ENCODE measurements at places on chromosomes 3 and 15.

DNA sequence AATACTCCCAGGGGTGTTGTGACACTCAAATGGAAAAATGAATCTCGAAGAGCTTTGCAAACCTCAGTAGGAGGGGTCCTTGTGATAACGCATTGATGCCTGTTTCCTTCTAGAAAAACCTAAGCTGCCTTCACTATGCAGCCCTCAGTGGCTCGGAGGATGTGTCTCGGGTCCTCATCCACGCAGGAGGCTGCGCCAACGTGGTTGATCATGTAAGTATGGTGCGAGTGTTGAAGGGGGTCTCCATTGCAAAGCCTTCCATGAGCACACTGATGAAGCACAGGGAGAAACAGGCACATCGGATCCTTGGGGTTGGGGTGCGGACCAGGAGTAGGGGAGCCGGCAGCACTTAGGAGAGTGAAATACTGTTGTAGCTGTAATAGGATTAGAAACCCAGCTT lies 22.3 kb downstream of the ANKDD1A start:
- DNase-seq, result no peak

DNA sequence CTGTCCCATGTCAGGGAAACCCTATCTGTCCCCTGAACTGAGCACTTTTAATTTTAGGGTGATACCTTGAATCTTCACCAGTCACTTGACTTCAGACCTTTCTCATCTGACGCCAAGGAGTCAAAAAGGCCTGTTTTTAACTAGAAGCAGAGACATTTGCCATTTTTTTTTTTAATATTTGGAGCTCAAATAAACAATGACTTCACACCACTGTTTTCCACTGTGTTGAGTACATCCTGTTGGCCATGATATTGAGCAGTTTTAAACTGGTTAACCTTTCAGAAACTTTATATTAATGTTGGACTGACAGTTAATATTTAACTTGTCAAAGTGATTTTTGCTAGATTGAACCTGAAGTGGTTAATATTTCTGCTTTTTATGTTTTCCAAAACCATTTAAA lies 28.2 kb downstream of the DAG1 start:
- DNase-seq, result no peak

DNA sequence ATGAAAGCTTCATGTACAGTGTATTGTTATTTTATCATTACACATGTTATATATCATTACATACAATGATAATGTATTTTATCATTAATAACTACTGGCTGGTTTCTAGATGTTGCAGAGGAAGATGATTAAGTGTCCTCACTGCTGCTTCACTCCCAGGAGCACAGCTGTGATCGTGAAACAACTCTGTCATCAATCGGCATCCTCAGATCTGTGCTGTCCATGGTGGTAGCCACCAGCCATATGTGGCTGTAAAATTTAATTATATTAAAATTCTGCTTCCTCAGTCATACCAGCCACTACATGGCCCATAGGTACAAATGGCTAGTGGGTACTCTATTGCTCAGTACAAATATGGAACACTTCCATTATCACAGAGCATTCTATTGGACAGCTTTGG lies 379.4 kb upstream of the CFAP20DC start:
- no peak for DNase-seq

- no peak for DNase-seq
These were observed 255.7 kb upstream of the TBL1XR1 start for GRCh38 chr3:177452831-177453450.

GRCh38 chr3:167835359-167835758 lies 99.8 kb downstream of the SERPINI1 start:
- no peak for DNase-seq

GRCh38 chr3:113637756-113638155 lies 58.7 kb downstream of the USF3 start:
- no peak for DNase-seq

- DNase-seq, result no peak
These were observed 507.2 kb upstream of the AGTR1 start for GRCh38 chr3:148190441-148190990.

DNA sequence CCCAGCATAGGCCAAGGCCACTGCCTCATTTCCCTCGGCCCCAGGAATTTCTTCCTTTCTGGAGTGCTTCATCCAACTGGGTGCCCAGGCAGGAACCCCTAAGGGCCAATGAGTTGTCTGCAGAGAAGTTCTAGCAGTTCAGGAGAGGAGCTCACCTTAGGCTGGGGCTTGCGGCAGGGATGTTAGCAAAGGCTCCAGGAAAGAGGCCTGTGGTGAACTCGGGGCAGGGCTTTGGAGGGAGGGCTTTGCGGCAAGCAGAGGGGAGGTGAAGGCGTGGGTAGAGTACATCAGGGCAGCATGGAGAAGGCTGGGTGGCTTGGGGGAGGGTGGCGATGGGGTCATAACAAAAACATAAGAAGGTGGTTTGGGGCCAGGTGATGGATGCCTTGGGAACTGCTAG lies 1.1 kb downstream of the GHRL start:
- DNase-seq, result no peak

DNA sequence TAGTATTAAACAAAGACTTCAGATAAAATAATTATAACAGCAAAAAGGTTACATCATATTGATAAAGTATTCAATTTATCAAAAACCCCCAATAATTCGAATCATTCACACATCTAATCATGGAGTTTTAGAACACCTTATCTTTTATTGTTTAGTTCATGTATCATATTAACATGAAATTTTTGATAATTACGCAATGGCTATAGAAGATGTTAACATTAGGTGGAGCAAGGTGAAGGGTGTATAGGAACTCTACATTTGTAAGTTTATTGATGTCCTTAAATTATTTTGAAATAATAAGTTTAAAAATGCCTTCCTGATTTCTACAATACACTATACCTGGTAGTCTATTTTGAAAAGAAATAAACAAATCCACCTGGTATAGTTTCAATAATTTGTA lies 696.5 kb upstream of the BCHE start:
- DNase-seq, result no peak

DNA sequence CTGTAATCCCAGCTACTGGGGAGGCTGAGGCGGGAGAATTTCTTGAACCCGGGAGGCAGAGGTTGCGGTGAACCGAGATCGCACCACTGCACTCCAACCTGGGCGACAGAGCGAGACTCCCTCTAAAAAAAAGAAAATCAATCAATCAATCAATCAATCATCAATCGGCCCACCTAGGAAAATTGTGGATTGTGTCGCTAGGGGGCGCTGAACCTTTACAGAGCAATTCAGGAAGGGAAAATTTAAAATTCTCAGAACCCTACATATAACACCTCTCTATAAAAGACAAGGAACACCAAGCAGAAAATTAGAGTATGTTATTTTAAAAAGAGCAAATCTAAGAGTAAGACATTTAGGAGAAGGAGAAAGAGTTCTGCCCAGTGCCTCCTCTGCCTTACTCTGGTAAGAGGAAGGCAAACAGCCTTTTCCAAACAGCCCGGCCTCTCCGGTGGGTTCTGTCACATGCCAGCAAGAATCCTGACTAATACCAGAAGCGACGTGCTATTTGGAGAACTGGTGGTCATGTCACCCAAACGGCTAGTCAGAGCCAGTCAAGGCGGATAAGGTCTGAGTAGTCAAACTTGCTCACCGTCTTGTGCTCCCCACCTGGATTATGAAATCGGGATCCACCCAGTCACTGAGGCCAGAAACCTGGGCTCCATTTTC lies 22.3 kb upstream of the SMCO1 start:
- DNase-seq, result peak; percentile 23

GRCh38 chr15:50134524-50135024 lies 15.5 kb upstream of the ATP8B4 start:
- no peak for DNase-seq

- DNase-seq, result no peak
These were observed 272.5 kb upstream of the LYSMD4 start for GRCh38 chr15:100005715-100006114.

GRCh38 chr3:30471066-30471465 lies 135.3 kb upstream of the TGFBR2 start:
- no peak for DNase-seq

DNA sequence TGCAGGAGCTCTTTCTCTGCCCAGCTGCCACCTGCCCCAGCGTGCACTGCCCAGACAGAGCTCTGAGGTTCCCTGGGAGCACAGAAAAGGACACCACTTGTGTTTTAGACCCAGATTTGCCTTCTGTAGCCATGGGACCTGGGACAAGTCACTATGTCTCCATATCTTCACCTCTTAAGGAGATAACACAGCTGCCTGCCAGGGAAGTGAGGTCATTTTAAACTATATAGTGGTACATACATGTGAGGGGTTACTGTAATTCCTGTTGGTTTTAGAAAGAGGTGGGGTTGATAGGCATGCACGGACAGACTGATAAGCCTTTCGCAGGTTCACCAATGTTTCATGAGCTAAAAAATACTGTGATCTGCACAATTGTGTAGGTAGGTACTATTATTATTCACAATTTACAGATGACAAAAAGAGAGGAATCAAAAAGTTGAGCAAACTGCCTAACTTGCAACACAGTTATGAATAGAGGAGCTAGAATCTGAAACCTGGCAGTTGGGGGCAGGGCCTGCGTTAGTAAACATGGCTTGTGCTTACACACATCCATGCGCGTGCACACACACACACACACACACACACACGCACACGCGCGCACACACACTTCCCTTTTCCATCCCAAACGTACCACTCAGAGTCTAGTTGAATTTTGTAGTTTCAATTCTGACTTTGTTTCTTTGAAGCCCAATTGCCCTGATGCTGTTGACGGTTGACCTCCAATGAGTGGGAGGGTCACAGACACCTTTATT lies 193.6 kb downstream of the FAM43A start:
- DNase-seq, result no peak

- DNase-seq, result no peak
These were observed 64.2 kb downstream of the BOC start for GRCh38 chr3:113275583-113275928.

GRCh38 chr3:194930377-194931204 lies 244.9 kb downstream of the FAM43A start:
- DNase-seq, result no peak

DNA sequence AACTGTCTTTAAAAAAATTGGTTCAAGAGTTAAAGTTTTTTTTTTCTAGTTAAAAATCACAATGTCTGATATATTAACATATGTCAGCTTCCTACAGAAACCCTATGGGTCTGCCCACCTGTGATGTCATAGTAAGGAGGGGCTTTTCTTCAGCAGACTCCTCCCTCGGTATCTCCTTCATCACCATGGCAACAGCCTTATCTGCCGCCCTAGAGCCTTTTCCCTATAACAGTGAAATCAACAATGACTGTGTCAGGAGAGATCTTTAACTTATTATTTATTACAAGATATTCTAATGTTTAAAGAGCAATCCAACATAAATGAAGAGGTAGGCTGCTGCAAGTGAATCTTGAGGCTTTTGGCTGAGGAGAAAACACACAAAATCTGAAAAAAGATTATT lies 138.7 kb downstream of the PEX5L start:
- no peak for DNase-seq

DNA sequence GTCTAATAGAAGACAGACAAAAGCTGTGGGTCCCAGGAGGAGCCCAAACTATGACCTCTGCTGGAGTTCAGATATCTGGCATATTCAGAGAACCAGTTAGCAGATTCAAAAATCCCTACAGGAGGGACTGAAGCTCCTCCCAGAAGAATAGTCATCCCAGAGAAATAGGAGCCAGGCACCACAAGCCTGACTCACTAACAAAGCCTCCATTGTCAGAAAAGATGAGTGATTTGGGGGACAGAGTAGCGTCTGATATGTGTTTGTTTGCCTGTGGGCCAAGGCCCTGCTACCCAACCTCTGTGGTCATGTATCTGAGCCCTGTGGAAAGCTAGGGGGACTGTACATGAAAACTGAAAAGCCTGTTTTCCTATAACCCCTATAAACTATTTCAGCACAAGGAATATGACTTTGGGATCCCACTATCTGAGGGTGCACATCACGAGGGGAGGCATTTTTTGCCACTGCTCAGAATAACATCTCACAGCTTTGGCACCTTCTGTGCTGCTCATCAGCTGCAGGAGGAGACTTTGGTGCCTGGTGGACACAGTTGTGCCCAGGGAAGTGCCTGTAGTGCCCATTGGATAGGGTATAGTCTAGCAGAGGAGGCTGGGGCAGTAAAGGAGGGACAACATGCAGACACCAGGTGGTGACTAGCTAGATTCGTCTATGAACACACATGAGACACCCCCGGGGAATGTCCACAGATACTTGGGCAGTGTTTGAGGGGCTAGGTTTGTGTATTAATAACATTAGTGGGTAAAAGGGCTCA lies 9.7 kb upstream of the LARP6 start:
- DNase-seq, result no peak

DNA sequence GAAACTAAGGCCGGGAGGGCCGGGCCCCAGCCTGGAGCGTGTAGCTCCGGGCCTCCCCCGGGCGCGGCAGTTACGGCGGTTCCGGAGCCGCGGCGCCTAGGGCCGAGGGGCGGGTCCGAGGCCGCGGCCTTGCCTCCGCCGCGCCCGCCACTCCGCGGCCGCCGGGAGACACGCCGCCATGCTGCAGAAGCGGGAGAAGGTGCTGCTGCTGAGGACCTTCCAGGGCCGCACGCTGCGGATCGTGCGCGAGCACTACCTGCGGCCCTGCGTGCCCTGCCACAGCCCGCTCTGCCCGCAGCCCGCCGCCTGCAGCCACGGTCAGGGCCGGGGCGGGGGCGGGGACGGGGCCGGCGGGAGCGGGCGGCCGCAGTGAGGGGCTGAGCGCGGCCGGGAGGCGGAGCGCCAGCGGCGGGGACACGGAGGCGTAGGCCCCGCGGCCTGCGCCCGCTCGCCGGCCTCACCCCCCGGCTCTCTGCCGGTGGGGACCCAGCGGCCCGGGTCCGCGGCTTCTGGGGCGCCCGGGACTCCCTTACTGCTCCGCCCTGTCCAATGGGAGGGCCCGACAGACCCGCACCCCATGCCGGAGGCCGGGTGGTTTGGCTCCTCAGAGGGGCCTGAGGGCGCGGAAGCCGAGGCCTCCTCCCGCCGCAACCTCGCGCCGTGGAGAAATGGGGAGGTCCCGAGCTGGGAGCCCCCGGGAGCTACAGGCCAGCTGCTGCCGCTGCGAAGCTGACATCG lies at the start of gene DIS3L:
Gene DIS3L, plus strand, starts transcription at position 150 of the 738 bp plus-strand sequence. Its CDS starts 29 bp downstream, at position 179.
- peak; percentile 68 for DNase-seq

GRCh38 chr3:69687641-69688040 lies 51.6 kb upstream of the MITF start:
- no peak for DNase-seq

- DNase-seq, result peak; percentile 68
These were observed 45.0 kb downstream of the SUCNR1 start for GRCh38 chr3:151918253-151919029.

- DNase-seq, result no peak
These were observed 2.9 kb upstream of the MCM2 start for GRCh38 chr3:127595303-127595702.

- no peak for DNase-seq
These were observed 205.6 kb downstream of the CADM2 start for GRCh38 chr3:85164436-85164835.

- DNase-seq, result no peak
These were observed 207.6 kb upstream of the NSMCE3 start for GRCh38 chr15:29477256-29477655.

GRCh38 chr15:20652914-20653313 lies 111.3 kb upstream of the GOLGA6L6 start:
- no peak for DNase-seq

DNA sequence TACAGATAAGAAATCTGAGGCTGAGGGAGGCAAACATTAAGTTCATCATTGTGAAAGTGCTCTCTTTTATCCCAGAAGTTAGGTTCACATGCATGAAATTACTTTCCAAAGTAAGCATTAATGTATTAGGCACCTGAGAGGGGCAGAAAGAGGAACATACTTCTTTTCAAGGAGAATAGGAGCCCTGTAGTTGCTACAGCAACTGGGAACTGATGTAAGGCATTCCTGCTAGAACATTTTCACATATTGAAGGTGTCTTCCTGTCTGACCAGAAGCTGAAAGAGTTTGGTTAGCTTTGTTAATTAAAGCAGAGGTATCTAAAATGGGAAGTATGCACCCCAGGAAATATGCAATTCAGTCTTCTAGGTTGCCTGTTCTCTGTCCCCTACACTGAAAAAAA lies 65.5 kb upstream of the ZBTB20 start:
- no peak for DNase-seq

GRCh38 chr3:37806505-37807200 lies 55.0 kb upstream of the CTDSPL start:
- DNase-seq, result no peak

Measured in NCI-H774 (cell line).